ENCODE measurements at places on chromosomes 1 and 21.

DNA sequence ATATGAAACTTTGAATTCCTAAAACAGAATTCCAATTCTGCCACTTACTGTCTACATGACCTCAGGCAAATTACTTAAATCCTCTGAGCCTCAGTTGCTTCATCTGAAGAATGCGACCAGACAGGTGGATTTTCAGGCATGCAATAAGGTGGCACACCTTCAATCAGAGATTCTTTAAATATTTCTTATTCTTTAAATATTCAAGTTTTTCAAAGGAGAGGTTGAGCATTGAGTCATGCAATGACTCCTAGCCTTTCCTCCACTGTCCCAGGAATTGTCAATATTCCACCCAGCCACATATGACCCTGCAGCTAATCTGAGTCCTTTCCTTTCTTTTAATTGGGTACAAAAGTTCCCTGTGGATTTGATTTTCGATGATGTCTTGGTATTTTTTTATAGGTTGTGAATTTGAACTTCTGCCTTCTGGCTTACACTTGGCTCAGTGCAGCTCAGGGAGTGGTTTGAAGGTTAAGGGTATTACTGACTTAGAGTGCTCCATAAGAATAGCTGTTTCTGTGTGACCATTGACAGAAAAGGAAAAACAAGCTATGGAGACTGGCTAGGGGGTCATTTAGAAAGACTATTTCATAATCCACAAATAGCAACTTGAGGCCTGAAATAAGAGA, 52.2 kb upstream of the PRDX6 start:
- no peak for DNase-seq

GRCh38 chr1:113286156-113286555, 104.2 kb upstream of the MAGI3 start:
- no peak for DNase-seq

GRCh38 chr1:174999936-175000696, at the start of gene CACYBP:
Gene CACYBP (plus strand): TSS chr1:174999947. CDS start chr1:175000181, 234 bp downstream.
- peak; percentile 32 for DNase-seq

DNA sequence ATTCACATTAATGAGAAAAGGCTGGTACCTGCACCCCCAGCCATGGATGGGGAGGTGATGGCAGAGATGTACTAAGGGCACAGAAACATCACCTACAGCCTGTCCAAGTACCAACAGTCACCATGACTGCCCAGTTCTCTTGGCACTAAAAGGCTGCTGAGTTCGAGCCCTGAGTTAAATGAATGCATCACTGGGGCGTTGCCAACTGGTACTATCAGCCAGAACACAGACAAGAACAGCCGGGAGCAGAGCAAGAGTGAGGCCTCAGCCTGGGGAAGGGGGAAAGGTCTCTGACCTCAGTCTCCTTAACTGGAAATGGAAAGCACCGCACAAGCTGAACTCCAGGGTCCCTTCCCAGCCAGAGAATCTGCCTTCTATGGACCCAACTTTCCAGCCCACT, 60.5 kb downstream of the GLIS1 start:
- no peak for DNase-seq

DNA sequence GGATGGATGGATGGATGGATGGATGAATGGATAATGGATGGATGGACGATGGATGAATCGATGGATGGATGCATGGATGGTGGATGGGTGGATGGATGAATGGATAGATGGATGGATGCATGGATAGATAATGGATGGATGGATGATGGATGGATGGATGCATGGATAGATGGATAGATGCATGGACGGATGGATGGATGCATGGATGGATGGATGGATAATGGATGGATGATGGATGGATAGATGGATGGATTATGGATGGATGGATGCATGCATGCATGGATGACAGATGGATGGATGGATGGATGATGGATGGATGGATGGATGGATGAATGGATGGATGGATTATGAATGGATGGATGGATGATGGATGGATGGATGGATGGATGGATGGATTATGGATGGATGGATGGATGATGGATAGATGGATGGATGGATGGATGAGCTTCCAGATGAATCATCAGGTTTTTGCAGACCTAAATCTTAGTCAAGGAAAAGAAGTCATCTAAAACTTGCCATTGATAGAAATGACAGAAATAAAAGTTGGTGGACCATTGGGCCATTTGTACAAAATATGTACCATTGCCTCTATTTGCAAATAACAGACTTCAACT, 175.4 kb upstream of the KLHDC7A start:
- DNase-seq = no peak

Data from activated gamma-delta T cell treated with anti-CD3 and anti-CD28 coated beads, Interleukin-2, amount 50 U/mL, for 16 hours (primary cell).